Activated T-helper 1 cell treated with anti-CD3 and anti-CD28 coated beads, Interleukin-12 subunit alpha, Interleukin-12 subunit beta, Interleukin-2, Interleukin-4 antibody, amounts not matched to agents 30 ng/mL and 10 ng/mL and 1 ng/mL, durations not matched to agents 14 hours and 24 hours and 36 hours (primary cell): ENCODE measurements at places on chromosomes 1 and 21. TPM values are rescaled to one million over a fixed set of nuclear protein-coding genes. Genes with fewer than 3 reads are reported as not detected.

POU2F1 gene
- total RNA-seq: 20.2 and 24.6 TPM in 2 replicates

OR14K1 gene
- not detected in 2 replicates for total RNA-seq

GRCh38 chr1:26994787-26995517 lies 1.5 kb downstream of the TRNP1 start:
- no peak for DNase-seq

- DNase-seq: no peak
Measured at GRCh38 chr1:1332031-1332755, 1.1 kb downstream of the TAS1R3 start.

- no peak for DNase-seq
Measured at GRCh38 chr1:40389871-40390560, 16.5 kb downstream of the SMAP2 start.

CYP4B1 gene
- not detected in 2 replicates for total RNA-seq

DNA sequence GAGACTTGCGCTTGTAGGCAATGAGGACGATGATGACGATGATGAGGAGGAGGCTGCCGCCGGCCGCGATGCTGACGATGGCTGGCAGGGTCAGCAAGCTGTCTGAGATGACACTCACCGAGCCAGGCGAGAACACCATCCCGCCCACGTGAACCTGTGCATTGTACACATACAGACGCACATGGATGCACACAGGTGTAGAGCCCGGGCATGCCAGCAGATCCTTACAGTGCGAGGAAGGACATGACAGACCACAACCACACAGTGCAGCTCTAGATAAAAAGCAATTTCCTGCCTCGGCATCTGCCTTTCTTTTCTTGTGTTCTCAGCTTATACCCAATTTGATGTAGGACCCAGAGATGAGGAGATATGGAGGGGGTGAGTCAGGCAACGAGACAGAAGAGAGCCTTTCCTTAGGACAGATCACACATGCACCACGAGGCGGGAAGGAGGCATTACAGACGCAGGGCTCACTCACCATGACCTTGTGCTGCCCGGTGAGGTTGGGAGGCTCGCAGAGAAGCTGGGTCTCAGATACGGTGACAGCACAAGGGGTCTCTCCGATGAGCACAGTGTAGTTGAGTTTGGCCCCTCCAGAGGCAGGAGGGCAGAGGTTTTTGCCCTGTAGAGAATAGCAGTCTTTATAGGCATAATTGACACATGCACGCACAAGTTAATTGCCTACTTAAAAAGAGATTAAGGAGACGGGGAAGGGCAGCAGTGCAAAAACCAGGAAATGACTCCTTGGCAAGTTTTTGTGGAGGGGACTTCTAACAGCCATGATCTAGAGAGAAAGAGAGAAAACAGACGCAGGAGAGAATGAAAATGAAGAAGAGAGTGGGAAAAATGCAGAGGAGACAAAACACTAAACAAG lies 133.9 kb upstream of the CD34 start:
- DNase-seq: no peak

PODN gene
- total RNA-seq: not detected in 2 replicates

DNA sequence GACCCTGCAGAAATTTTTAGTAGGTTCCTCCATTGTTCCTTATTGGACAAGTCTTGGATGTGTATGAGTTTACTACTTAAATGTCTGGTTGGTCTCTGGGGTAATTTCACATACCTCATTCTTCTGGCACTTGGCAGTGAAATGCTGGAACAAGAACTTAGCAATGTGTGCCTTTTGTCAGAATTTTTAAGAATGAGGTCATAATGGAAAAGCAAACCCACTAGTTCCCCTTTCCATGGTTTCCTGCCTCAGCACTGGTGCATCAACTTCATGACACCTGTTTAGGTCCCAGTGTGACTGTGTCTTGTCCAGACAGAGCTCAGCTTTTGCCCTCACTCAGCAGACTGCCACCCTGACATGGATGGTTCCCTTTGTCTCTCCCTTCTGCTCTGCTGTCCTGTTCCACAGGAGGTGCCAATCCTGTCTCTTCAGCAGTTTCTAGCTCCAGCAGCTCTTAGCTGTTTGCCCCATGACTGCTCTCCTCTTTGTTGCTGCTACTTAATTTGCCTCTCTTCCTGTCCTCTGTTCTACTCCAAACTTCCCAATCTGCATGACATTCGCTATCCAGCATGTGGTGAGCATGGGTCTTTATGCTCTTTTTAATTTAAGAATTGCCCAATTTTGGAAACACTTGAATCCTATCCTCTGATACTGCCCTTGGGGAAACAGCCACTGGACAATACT lies 135.6 kb downstream of the CYYR1 start:
- DNase-seq: no peak

- no peak for DNase-seq
Measured at GRCh38 chr1:186518395-186518794, 57.5 kb upstream of the PDC start.

NUP210L gene
- total RNA-seq: 0.12 TPM in 1 of 2 replicates, not detected in the other

RNU1-2 gene
- 2,178 and 3,041 TPM in 2 replicates for total RNA-seq

DNA sequence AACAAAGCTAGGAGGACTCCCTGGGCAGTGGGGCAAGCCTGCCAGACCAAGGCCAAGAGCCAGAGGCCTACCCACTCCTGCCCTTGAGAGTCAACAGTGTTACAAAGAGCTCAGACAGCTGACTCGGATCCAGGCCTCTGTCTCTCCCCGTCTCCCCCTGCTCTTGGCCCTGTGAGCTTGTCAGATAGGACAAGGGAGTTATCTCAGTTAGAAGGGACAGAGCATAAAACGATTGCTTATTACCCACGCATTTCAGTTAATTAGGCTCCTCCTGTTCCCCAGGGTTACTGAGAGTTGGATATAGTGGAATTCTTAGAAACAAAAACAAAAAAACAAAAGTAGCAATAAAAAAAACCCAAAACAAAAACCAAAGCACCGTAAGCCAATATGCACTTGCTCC lies 1.3 kb downstream of the SLC41A1 start:
- no peak for DNase-seq

DNA sequence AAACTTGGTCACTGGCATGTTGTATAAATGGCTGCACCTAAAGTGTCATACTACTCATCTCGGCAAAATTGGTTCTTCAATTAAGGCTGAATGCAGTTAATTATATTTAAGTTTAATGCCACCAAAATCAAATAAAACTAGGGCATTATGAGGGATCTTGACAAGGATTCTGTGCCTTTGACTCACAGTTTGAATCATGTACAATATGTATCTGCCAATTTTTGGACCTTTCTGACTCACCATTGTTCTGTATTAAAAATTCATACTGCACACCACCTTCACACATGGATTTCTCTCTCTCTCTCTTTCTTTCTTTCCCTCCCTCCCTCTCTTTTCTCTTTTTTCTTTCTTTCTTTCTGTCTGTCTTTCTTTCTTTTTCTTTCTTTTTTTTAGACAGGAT lies 14.1 kb upstream of the STXBP3 start:
- DNase-seq: no peak

ZSWIM5 gene
- 0.10 and 0.15 TPM in 2 replicates for total RNA-seq

HDGF gene
- total RNA-seq: 371 and 374 TPM in 2 replicates

CDC42 gene
- 293 and 318 TPM in 2 replicates for total RNA-seq

DNA sequence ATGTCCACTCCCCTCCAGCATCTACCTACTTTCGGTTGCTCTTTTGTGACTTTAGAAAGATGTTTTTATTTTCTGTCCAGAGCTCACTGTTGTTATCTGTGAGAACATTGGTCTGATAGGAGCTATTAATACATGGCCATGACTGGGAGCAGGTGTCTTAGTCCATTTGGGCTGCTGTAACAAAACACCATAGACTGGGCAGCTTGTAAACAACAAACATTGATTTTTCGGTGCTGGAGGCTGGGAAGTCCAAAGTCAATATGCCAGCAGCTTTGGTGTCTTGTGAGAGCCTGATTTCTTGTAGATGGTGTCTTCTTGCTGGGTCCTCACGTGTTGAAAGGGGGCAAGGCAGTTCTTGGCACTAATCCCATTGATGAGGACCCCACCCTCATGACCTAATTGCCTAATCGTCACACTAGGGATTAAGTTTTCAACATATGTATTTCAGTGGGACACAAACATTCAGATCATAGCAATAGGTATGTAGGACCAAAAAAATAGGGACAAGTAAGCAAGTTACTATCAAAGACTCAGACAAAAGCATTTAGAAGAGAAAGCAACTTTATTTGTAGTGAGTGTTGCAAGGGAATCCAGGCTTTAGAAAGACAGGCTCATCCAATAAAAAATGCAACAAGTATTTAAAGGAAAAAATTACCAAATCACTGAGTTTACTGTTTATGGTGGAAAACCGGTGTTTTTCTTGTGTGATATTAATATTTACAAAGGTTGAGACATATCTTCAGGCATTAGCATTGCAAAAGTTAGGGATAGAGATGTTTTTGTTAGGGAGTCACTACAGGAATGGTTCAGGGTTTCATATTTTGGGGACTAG lies 55.2 kb upstream of the WDR26 start:
- DNase-seq: no peak

- no peak for DNase-seq
Measured at GRCh38 chr1:4021136-4021973, 121.3 kb upstream of the C1orf174 start.

- no peak for DNase-seq
Measured at GRCh38 chr1:245622332-245623014, 467.7 kb downstream of the KIF26B start.

DNA sequence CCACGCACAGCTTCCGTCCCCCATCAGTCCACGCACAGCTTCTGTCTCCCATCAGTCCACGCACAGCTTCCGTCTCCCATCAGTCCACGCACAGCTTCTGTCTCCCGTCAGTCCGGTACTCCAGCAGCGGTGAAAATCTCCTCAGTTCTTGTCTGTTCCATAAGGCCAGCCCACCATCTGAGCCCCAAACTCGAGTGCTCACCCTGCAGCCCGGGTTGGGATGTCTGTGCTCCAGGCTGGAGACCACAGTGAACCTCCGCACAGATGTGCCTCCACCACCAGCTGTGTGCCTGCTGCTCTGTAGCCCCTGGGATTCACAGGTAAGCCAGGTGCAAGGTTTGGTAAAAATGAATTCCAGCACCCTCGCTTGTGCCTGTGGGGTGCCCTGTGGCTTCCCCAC lies 258.6 kb downstream of the NPHP4 start:
- DNase-seq: no peak

MSH4 gene
- 0.39 and 0.54 TPM in 2 replicates for total RNA-seq

RORC gene
- 2.6 and 2.7 TPM in 2 replicates for total RNA-seq

DNA sequence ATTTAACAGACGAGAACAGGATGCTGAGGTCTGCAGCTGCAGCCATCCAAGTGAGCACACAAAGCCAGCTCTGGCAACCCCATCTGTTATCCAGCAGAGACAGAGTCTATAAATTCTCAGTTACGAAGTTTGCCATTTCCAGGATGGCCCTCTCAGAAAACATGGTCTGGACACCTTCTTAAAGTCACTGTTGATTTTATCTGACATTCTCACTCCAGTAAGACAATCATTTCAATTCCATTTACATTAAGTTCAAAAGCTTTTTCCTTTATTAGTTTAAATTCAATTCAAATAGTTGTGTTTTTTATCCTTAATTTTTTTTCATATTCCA lies 125.5 kb downstream of the DMRTB1 start:
- no peak for DNase-seq

DNA sequence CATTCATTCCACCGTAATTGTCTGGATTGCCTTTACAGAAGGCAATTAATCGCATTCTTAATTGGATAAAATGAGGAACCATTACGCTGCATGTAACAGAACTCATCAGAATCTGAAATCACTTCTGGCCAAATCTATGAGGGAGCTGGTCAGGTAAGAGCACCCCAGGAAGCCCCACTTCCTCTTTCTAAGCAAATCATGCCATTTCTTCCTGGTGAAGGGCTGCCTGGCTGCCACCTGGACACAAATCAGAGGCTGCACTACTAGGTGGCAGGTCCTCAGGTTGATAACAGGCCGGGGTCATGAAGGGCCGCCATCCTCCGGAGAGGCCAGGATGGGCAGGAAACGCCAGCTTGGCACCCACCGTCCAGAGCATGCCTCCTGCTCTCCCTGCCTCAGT lies 73.7 kb downstream of the CAPZB start:
- no peak for DNase-seq

DNA sequence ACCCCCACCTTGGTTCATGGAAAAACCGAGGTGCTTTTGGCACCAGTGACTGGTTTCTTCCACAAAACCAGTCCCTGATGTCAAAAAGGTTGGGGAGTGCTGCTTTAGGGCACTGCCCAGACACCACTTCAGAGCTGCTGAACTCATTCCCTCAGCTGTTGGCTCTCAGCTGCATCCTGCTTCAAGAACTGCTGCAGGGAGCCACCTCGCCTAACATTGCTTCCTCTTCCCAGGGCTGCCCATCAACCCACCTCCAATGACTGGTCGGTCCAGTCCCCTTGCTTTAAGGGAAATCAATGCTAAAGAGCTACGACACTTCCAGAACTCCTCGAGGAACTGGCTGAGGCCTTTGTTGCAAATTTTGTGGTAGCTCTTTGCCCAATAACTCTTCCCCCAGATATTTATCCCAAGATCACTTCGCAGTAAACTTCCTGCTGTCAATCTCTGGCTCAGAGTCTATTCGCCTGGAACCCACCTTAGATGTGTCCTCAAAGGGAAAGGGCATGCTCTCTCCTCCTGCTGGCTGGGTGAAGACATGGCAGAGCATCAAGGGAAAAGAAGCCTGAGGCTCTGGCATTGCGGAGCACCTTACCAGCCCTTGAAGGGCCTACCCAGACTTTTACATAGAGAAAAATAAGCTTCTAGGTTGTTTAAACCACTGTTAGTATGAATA lies 29.0 kb downstream of the C1orf52 start:
- DNase-seq: no peak

GRCh38 chr1:24491577-24492360 lies 10.9 kb upstream of the RCAN3 start:
- DNase-seq: no peak

CFHR1 gene
- not detected in 2 replicates for total RNA-seq

DNA sequence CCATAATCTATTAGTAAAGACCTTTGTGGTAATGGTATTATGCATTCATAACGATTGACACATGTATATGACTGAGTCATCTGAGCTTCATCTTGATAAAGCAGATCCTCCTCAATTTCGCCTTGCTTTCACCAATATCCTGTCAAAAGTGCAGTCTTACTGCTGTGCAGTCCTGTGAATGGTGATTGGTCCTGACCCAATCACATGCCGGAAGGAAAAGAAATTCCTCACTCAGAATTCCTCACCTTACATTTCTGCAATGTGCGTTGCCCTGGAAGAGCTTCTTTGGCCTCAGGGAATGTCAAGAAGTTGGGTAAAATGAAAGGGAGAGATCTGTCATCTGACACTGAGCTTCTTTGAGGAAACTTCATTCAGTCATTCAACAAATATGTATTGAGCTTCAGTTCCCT lies 121.0 kb upstream of the TSPAN2 start:
- no peak for DNase-seq
